Stimulated activated CD8-positive, alpha-beta memory T cell treated with anti-CD3 and anti-CD28 coated beads, Interleukin-7, amount 100 ng/mL, for 1 hour (primary cell): ENCODE measurements at places on chromosomes 1 and 21.

- DNase-seq: no peak
Measured at GRCh38 chr1:214022229-214022791, 34.5 kb downstream of the PROX1 start.

GRCh38 chr1:3659093-3659492, 6.8 kb downstream of the TP73 start:
- no peak for DNase-seq

GRCh38 chr21:15992171-15992570, 262.4 kb downstream of the USP25 start:
- DNase-seq: no peak

DNA sequence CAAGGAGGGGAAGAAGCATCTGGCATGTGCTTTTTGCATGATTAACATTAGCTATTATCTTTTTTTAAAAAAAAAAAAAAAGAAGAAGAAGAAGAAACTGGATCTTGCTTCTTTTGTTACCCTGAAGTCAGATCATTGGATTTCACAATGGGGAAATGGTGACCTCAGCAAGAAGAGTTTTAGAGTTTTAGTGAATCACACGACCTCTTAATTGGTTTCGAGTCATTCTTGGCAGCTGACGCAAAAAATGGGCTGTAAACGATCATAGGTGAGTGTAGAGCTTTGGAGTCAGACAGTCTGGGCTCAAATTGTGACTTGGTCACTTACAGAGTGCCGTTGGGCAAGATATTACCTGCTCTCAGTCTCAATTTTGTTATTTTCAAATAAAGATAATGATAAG, 33.3 kb upstream of the PGBD5 start:
- DNase-seq: no peak

DNA sequence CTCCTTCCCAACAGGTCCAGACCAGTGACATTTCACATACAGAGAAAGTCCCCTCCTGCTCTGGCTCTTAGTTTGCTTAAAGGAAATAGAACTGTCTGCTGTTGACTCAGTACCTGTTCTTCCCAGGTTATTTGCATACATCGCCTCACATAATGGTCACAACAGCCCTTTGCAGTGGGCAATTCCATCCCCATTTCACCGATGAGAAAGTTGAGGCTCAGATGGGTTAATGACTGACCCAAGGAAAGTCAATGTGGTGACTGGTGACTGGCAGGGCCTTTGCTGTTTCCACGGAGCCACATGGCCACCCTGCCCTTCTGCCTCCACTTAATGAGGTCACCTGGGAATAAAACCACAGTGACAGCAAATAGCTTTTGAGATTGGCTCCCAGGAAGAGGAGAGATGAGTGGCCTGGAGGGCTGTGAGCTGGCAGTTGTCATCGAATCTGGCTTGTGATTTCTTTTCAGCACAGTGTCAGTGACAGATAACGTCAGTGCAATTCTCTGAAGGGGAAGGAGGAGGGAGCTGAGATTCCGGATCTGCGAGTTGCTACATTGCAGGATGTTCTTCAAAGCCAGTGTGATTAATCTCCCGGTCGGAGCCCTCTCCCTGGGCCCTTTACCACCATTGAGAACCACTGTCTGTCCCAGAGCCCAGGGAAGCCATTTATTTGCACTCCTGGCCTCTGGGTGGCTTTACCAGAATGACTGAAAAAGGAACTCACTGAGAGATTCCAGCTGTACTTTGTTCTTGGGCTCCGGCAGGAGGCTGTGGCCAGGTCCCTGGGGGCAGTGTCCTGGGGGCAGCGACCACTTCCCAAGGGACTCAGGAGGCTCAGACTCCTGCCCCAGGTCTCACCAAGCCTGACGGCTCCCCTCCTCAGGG, 117.2 kb downstream of the CNIH3 start:
- DNase-seq: no peak

- DNase-seq: no peak
Measured at GRCh38 chr1:212293579-212293978, 8.4 kb downstream of the PPP2R5A start.

- DNase-seq: no peak
Measured at GRCh38 chr1:25834894-25835293, 15.1 kb downstream of the MTFR1L start.

DNA sequence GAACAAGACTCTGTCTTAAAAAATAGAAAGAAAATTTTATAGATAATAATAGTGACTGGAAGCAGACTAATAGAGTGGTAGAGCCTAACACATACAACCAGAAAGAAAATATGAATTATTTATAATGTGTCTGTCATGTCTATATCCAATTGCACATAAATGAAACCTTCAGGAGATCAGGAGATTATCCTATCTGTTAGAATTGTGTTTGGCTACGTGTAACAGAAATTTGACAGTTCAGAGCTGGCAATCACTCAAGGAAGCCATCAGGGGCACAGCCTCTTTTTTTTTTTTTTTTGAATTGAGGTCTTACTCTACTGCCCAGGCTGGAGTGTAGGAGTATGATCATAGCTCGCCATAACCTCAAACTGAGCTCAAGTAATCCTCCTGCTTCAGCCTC, 157.2 kb downstream of the TGFB2 start:
- DNase-seq: no peak

DNA sequence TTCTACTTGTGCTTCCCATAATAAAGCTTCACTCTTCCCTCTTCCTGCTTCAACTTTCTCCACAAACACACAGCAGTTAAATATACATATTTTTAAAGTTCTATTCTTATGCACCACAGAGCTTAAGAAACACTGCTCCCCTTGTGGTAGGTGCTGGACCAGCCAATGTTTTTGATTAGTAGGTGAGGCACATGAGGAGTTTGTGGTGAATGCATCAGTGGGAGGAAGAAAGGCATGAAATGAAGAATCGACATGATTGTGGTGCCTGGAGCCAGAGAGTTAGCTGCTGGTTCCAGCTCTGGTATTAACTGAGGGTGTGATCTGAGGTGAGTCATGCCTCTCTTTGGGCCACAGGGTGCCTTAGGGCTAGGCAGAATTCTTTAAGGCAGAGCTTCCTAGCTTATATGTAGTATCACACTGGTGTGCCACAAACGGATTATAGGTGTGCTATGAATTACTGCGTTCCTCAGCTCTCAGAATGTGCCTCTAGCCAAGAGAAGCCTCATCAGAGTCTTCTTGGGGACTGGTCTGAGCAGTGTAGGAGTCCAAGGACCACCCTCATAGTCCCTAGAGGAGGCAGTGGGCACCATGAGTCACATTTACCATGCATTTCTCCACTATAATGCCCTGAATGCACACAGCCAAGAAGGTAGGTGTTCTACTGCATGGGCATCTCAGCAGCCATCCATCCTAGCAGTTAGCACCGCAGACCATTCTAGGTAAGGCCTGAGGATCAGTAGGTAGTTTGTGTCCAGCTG, 97.4 kb upstream of the SGIP1 start:
- DNase-seq: no peak
